ENCODE measurements at places on chromosomes 7 and 10.
A peak's percentile ranks its signal among the peaks of the same experiment; 100 is the strongest.

DNA sequence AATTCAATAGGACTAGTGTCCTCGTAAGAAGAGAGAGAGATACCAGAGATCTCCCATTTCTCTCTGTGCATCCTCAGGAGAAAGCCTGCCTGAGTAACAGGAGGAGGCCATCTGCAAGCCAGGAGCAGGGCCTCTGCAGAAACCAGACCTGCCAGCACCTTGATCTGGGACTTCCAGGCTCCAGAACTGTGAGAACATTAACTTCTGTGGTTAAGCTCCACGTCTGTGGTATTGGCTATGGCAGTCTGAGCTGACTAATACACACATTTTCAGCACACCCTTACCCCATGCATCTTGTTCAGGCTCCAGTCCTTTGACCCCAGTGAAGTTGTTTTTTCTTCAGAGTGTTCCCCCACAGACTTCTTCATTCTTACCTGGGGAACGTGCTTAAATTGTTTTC, 3.1 kb upstream of the CRTAC1 start:
- no peak for DNase-seq

GRCh38 chr7:157751406-157751805, 414.6 kb downstream of the DNAJB6 start:
- no peak for DNase-seq

DNA sequence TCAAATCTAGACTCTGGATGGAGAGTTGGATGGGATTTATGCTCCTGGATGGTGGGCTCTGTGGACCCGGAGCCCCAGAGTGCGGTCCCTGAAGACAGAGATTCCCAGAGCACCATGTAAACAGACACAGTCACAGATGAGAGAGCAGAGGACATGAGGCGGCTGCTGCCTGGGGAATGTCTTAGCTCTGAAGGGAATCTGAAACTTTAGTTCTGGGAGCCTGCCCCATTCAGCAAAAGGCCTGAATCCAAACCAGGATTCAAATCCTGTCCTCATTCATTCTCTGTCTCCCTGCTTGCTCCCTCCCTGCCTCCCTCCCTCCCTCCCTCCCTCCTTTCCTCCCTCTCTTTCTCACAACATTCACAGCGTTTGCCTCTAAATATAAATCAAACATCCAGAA, 49.5 kb upstream of the CALD1 start:
- DNase-seq, result no peak

DNA sequence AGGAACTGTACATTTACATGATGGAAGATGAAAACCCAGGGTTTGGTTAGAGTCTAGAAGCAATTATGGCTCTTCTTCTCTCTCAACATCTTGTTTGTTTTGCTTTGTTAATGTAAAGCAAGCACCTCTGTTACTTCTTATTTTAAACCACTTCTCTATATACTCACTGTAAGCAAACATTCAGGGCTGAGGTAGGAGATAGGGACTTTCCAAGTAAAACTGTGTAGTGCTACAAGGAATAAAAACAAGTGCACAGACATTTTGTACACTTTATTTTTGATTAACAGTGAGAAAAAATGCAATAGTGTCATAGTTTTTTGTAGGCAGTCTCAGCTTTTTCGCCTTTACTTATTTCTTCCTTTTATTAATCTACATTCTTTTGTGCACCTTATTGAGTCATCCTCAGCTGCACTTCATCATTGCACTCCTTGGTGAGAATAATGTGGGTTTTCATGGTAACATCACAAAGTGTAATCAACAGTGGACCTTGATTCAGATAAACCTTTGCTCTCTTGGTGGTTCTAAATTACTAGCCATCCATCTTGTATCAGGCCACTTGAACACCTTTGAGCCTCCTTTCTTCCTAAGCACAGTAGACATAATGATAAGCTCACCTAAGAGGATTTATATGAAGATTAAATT, 52.9 kb downstream of the ELMO1 start:
- DNase-seq, result peak; percentile 26

- no peak for DNase-seq
These were observed 7.5 kb downstream of the AS3MT start for GRCh38 chr10:102876747-102877153.

DNA sequence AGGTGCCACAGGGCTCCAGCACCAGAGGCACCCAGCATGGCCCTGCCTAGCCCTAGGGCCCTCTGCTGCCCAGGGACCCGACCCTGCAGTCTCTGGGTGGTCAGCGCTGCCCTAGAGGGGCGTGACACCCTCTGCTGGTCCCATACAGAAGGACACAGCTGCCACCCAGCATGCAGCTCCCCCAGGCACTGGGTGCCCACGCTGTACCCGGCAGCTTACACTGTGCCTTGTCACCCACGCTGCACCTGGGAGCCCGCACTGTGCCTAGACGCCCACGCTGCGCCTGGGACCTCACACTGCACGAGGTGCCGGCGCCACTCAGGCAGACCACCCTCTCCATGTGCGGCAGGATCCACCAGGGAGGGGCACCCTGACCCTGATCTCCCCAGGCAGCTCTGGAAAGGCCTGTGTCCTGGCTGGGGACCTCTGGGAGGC, 55.2 kb downstream of the PWWP2B start:
- DNase-seq, result peak; percentile 44

- no peak for DNase-seq
These were observed 40.9 kb downstream of the PRPF18 start for GRCh38 chr10:13627459-13628310.

DNA sequence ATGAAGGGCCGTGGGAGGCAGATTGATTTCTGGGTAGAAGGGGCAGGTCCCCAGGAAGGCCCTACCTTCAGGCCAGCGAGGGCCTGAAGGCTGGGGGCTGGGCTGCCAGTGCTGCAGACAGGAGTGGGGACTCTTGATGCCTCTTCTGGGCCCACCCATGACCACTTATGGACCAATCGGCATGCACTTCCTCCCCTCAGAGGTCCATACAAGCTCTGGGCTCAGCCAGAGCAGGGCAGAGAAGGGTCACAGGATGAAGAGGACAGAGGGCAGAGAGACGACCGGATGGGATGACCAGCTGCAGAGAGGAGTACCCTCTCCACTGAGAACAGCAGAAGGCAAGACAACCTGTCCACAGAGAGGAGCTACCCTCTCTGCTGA, 120.1 kb downstream of the DYNC2I1 start:
- no peak for DNase-seq

DNA sequence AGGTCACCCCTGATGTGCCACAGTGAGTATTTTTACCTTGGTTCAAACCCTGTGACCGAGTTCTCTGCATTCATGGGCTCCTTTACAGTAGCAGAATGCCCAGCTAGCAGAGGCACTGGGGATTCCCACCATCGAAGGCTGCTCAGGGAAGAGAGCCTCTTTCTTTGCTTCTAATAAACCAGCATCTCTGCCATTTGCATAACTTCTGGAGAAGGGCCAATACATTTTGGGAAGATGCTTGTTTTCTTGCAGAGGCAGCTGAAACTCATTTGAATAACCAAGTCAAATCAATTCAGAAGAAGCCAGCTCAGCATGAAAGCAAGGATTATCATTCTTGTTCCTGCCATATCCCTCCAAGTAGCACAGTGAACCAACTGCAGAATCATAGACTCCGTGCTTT, 82.9 kb upstream of the WDR11 start:
- no peak for DNase-seq

GRCh38 chr7:99730238-99730810, 4.7 kb downstream of the CYP3A7 start:
- DNase-seq, result no peak

- DNase-seq, result no peak
These were observed 678 bp upstream of the EIF4H start for GRCh38 chr7:74173491-74173865.

DNA sequence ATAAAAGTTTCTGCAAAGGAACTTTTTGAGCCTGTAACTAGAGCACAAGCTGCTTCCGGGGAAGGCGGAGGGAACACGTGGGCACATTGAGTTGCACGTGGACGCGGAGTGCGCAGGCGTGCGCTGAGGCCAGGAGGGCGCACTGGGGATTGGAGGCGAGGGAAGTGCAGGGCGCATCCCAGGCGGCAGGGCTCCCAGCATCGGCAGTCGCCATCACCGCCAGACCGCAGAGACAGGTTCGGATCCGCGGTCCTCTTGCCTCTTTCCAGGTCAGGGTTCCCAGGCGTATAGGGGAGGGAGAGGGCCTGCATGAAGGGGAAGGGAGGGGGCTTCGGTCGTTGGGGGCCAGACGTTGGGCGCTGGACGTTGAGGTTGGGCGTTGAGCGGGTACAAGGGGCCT, at the start of gene TDRD1:
TDRD1 (plus strand) TSS at position 206 of the 400 bp plus-strand sequence. CDS start 8,479 bp downstream, outside the sequence.
- no peak for DNase-seq

- no peak for DNase-seq
These were observed 438.9 kb downstream of the RPS24 start for GRCh38 chr10:78472551-78472890.

GRCh38 chr10:127196282-127197153, at the start of gene INSYN2A:
TSS of gene INSYN2A (minus strand) at chr10:127196591. CDS start at chr10:127176395, 20,196 bp downstream.
- no peak for DNase-seq

DNA sequence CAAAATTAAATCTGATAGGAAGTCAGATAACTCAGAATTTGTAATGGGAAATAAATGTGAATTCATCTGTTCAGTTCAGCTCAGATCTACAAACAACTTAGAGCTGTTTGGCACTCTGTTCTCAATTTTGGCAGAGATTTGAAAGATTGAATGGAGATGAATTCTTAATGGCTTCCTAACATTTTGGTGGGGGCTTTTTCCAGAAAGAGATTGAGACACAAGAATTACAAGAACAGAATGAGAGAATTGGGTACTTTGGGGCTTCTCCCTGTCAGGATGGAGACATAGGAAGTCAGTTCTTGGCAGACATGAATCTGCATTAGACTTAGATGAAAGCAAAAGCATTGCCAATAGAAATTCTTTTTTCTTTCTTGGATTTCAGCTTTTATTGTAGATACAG, 39.0 kb upstream of the PTPRZ1 start:
- no peak for DNase-seq

DNA sequence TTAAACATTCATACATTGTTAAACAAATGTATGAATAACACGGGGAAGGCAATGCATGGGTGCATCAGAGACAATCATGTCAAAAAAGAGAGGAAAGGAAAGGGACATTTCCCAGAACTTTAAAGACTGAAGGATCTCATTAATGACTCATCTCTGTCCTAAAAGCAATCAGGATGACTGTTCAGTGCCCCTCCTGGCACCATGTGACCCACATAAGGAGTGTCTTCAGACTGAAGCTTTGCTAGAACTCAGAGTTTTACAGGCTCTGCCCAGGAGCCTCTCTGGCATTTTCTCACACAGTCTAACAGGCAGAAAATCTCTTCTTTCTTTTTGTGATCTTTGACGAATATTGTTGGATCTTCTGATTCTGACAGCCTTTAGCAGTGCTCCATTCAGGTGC, 315.3 kb downstream of the OTUD1 start:
- no peak for DNase-seq

GRCh38 chr10:101965075-101965765, 90.8 kb downstream of the ARMH3 start:
- DNase-seq, result no peak

DNA sequence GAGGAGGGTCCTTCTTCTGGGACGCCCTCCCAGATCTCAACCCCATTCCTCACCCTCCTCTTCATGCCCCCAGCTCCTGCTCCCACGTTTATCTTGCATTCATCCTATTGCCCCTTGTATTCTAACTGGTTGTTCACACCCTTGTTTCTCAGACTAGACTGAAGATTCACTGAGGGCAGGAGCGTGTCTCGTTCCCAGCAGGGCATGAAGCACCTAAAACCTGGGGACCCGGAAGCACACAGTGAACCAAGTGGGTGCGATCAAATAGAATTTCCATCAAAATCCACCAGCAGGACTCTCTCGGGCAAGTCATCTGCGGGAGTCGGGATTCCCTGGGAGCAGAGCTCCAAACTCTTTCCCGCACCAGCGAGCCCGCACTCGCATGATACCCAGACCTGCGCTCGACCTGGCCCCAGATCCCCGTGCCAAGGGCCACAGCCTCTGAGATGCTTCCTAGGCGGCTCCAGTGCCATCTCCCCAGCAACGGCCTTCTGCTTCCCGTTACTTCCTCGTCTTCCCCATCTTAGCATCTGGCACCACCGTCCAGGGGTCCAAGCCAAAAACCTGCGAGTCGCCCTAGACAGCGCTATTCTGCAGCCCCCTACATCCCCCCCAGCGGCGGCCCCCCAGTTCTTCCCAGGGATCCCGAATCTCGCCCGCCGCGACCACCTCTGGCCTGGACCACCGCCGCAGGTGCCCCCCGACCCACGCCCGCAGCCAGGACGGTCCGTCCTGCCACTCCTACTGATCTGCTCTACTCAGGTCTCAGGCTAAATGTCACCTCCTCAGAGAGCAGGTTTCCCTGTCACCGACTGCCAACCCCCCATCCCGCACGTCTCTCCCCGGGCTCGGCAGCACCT, 6.1 kb upstream of the GBX1 start:
- no peak for DNase-seq

- DNase-seq, result no peak
These were observed 18.0 kb downstream of the TAS2R40 start for GRCh38 chr7:143239813-143240212.

DNA sequence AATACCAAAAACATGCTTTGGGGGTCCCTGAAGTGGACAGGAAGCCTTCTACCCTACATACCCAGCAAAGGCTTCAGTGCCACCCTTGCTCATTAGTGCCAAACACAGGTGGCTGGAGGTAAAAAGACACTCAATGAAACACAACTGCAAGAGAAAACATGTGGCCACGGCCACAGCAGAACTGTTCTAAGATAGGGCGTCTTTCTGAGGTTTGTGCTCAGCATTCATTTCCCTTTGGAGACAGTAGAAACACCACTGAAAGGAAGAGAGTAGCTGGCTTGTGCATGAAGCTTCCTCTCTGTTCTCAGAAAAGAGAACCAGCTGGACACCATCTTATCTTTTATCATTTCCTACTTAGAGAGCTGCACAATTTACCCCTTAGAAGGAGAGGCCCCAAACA, 143.0 kb downstream of the PLXNA4 start:
- DNase-seq, result no peak

- DNase-seq, result no peak
These were observed 270.7 kb downstream of the RPS24 start for GRCh38 chr10:78304091-78305045.

DNA sequence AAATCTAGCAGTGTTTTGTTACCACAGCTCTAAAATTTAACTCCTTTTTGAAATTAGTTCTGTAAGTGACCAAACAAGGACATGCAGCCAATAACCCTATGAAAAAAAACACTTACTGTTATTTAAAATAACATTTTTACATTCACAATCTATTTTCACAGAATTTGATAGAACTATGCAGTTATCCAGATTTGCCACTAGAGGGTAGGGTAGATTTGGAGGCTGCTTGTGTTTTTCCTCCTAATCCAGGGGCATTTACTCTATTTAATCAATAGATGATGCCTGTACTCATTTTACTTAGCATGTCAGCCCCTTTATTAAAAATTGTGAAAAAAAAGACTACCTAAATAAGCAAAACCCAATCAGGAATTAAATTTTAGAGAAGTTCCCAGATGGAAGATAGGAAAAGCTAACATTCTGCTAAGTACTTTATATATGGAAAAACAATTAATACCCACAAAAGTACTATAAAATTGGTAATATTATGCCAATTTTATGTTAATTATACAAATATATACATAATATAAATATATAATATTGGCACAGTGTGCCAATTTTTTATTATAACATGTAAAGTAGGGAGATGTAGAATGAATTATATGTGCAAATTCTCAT, 18.1 kb upstream of the LIPK start:
- no peak for DNase-seq

Data from CD4-positive, alpha-beta T cell (primary cell).